ENCODE measurements at places on chromosomes 11 and 22.

GRCh38 chr11:116376547-116376946 is 396.2 kb downstream of the BUD13 start:
- peak; percentile 13 for DNase-seq

DNA sequence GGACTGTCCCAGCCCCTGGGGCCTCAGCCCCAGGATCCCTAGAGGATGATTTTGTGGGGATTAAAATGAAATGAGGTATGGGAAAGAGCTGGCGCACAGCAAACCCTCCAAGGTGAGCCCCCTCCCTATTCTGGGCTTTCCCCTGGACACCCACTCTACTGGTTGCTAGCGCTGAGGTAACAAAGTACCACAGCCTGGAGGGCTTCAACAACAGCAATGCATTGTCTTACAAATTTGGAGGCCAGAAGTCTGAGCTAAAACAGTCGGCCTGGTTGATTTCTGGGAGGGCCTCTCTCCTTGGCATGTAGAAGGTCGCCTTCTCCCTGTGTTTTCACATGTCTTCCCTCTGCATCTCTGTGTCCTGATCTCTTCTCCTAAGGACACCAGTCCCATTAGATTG is 913.6 kb downstream of the NTM start:
- no peak for DNase-seq

DNA sequence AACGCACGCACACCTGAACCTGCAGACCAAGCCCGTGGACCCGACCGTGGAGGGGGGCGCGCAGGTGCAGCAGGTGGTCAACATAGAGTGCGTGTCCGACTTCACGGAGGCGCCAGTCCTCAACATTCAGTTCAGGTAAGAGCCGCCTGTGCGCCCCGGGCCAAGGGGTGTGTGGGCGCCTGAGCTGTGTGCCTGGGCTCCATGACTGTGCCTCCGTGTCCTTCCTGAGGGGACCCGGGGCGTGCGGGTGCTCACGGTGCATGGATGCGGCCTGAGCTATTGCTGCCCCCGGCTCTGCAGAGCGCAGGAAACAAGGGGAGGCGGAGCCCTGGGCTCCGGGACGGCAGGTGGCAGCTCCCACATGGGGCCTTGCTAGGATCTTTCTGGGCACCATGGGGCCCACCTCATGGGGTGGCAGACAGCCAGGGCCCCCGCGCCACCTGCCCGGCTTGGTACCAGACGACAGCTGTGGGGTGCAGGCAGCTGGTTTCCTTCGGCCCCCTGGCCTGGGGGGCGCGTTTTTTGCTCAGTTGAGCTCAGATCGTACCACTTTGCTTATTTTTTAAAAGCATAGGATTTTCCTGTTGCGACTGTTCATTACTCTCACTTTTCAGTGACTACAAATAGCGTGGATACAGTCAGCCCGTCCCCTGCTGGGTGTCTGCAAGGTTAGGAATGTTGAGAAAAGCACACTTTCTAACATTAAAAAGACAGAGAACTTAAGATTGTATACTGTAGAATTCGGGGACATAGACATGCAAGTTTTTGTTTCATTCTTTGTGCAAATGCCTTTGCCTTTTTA is 28.3 kb downstream of the MUC6 start:
- DNase-seq, result no peak

- DNase-seq, result no peak
Measured at GRCh38 chr11:125904678-125905077, 370 bp downstream of the DDX25 start.

- DNase-seq, result no peak
Measured at GRCh38 chr11:119121811-119122124, 388 bp downstream of the HINFP start.

- DNase-seq, result peak; percentile 99
Measured at GRCh38 chr11:47917599-47918369, 62.6 kb upstream of the PTPRJ start.

DNA sequence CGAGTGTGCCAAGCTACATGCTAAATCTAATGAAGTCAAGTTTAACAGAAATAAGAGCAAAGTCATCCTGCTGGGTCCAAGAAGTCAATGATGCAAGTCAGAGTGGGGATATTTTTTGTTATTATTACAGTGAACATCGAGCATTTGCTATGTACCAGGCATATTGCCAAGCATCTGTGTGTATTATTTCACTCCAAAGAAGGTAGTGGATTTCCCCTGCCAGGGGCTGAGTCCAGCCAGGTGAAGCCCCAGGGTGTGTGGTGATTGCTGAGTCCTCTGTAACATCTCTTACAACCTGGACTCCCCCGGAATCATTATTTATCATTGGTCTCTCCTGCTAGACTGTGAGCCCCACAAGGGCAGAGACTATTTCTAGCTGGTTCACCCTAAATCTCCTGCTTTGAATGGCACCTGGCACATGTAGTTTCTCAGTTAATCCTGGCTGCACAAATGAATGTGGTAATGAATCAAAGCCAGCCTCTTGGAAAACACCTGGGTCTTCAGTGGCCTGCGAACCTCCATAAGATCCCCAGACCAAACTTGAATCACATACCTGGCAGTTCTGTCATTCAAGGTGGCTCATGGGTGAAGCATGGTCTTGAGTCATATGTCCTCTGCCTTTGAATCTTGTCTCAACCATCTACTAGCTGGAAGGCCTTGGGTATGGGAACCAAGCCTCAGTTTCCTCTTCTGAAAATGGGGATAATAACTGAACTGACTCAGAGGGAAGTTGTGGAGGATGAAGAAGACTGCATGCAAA is 549.2 kb downstream of the MIAT start:
- DNase-seq, result no peak

DNA sequence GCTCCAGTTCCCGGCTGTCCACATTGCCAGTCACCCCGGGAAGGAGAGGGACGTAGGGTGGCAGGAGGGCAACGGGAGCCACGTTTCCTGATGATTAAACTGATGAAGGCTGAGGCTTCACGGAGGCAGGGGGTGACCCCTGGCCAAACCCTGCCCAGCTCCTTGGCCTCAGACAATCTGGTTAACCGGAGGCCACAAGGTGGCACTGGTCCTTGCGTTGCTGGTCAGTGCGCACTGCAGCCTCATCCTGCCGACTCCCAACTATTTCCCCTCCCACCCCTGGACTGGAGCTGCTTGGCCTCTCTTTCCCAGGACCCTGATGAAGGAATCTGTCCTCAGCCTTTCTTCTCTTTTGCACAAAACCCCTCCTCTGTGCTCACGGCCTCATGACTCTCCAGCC is 75.3 kb downstream of the PDE2A start:
- no peak for DNase-seq

DNA sequence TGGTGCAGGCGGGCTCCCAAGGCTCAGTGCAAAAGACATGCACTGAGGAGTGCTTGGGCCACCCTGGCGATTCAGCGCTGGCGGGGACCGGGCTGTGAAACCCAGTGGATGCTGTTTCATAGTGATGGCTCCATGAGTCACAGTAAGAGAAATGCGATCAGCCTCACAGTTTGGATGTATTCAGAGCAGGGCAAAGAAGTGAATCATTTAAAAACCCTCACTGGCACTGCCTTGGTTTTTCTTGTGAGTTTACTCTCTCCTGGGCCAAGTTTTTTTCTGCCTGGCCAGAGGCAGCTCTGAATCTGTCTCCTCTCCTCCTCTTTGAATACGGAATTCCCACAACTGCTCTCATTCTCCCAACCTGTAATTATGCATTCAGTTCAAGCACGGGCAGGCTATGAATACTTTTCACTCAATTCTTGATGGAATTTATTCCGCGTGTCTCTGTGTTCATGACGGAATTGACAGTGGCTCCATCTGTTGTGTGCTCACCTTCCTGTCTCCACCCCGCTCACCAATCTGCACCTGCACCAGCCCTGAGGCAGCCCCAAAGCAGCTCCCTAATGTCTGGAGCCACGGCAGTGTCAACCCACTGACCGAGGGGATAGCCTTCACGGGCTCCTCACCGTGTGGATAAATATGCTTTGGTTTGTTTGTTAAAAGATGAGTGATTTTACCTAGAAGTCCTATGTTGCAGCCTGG is 14.9 kb downstream of the ADAMTS8 start:
- DNase-seq, result no peak

- no peak for DNase-seq
Measured at GRCh38 chr11:111977146-111978027, 40.2 kb downstream of the DIXDC1 start.

- DNase-seq, result no peak
Measured at GRCh38 chr11:120682866-120683265, 171.3 kb downstream of the GRIK4 start.

- DNase-seq, result no peak
Measured at GRCh38 chr11:132184079-132184478, 813.7 kb downstream of the NTM start.

GRCh38 chr11:85967457-85967856 is 101.4 kb downstream of the PICALM start:
- DNase-seq, result no peak

- no peak for DNase-seq
Measured at GRCh38 chr11:73383249-73384124, 7.3 kb downstream of the RELT start.

DNA sequence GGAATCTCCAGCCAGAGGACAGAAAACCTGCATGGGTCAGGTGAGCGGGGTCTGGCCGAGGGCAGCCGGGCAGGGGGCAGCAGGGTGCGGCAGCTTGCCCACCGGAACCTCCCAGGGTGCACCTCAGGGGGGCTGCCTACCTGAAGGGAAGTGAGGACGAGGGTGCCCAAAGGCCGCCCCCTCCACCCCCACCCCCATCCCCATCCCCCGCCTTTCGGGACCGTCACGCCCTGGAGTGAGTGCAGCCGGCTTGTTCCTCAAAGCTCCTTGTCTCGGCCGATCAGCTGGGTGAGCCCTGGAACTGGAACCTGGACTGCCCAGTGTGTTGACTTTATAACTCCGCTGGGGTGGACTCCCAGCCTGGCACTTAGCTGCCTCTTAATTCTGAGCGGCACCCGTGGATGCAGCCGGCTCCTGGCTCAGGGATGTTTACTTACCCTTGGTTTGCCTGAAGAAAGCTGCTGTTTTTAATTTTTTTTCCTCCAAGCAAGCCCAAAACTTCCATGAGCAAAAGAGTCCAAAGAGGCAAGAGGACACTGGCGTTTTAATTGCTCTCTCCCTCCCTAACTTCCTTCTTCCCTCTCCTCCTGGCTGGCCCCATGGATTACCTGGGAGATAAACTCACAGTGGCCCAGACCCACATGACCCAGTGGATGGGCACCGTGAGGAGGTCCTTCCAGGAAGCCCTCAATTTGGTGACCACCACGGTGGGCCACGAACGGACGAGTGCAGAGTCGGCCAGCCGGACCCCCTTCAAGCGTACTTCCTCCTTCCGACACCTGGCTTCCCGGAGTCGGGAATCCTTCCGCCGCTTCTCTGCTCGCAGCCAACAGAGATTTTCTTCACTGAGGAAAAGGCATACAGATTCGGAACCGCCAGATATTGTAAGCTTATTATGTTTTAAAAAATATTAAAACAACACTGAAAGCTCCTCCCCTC is 87.8 kb upstream of the CRYBB3 start:
- no peak for DNase-seq

DNA sequence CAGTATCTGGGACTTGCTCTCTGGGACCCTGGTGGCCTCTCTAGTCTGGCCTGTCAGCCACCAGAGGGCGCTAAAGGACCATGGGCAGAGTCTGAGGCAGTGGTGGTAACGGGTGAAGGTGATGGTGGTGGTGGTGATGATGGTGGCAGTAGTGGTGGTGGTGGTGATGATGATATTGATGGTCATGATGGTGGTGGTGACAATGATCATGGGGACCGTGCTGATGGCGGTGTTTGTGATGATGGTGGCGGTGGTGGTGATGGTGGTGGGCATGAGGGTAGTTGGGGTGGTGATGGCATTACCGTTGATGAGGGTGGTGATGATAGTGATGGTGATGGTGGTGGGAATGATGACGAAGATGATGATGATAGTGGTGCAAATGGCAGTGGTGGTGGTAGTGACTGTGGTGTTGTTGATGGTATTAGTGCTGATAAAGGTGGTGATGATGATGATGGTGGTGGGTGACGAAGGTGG is 16.0 kb downstream of the TRPM5 start:
- DNase-seq, result no peak

DNA sequence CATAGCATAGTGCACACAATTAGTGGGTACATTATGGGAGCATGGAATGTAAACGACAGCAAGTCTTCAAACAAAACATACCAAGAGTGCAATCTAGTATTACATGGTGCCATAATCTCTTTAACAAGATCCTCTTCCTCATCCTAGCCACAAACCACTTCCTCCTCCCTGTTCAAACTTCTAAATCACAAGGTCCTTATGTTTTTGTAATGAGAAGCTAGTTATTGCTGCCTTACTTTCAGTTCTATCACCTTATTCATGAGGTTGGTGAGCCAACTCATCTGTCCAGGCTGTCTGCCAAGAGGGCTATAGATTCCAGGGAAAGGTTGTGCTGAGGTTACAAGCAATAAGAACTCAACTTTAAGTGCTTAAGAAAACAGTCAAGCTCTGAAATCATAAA is 195.4 kb upstream of the ARHGAP20 start:
- DNase-seq, result no peak

DNA sequence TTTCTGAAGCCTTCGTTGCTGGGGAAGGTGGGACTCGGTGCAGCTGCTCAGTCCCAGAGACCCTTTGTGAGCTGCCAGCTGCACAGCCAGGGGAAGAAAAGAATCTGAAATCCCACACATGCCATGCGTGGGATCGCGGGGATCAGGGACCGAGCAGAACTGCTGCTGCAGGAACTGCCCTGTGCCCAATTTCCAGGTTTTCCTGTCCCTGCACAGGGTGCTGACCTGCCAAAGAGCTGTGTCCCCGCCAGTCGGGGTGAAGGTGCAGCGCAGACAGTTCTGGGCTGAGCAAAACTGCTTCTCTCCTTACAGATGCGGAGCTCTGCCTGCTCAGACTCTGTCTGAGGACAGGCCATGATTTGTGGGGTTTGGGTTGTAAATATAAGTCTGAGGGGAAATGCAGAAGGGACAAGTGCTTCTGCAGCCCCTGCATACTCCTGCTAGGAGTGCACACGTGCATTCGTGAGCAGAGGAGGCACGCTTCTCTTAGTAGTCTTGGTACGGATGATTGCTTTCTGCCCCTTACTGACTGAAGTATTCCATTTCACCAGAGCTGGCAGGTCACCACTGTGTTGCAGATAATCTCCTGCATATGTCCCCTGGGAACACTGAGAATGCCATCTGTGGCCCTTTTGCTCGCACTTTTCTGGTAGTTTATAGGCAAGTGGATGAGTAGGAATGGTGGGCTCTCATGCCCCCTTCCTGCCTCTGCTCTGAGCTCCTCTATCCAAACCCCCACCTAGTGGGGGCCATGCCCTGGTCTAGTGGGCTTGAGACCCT is 141.4 kb downstream of the PARVA start:
- no peak for DNase-seq

GRCh38 chr11:120622189-120622875 is 110.8 kb downstream of the GRIK4 start:
- no peak for DNase-seq

GRCh38 chr11:117691218-117691514 is 105.8 kb downstream of the DSCAML1 start:
- no peak for DNase-seq

DNA sequence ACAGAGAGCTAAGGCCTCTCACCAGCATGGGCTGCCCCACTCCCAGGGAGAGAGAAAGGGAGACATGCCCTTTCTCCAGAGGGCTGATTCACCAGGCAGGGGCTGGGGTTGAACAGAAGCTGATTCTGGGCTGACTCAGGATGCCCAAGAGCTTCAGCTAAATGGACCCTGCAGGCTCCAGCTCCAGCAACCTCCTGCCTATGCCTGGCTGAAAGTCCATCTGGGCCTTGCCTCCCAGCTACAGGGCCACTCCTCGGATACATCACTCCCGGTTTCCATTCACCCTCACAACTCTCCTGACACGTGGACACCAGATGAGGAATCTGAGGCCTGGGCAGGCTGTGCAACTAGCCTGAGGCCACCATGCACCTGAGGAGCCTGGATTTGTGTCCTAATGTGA is 215.5 kb downstream of the BUD13 start:
- DNase-seq, result no peak
